Midbrain (tissue), 1 donor: ENCODE measurements at places on chromosomes 1 and 21.

- peak; percentile 63 for DNase-seq
Measured at GRCh38 chr1:65965112-65965996, 172.7 kb downstream of the PDE4B start.

DNA sequence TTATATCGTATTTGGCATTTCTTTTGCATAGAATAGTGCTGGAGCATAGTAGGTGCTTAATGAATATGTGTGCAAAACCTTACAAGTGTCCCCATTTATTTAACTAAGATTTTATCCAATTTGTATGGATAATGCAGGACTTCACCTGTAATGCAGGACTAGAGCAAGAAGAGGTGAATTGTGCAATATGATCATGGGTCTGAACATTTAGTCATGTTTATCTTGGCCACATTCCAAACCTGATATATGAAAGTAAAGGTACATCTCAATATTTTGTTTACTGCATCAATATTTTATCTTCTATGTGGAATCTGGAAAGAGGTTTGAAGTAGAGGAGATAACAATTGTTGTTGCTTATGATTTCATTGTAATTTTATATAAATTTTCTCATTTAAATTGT lies 1626.7 kb upstream of the B3GALT2 start:
- DNase-seq = no peak

DNA sequence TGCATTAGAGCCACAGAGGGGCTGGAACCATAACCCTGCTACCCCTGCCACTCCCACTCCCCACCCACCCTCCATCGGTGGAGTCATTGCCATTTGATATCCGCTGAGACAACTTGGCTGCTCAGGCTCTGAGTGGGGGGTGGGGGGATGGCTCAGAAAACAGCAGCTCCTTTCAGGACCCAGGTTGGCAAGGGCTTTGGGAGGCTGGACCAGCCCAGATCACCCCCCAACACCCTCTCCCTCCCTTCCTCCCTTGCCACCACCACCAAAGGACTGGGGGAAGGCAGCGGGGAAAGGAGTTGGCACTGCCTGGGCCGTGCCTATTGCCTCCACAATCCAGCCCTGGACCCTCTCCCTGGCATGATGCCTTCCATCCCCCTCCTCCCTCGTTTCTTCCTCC lies 1.7 kb downstream of the KCNJ10 start:
- peak; percentile 92 for DNase-seq

- DNase-seq = no peak
Measured at GRCh38 chr1:46289976-46290375, 13.4 kb downstream of the LRRC41 start.

DNA sequence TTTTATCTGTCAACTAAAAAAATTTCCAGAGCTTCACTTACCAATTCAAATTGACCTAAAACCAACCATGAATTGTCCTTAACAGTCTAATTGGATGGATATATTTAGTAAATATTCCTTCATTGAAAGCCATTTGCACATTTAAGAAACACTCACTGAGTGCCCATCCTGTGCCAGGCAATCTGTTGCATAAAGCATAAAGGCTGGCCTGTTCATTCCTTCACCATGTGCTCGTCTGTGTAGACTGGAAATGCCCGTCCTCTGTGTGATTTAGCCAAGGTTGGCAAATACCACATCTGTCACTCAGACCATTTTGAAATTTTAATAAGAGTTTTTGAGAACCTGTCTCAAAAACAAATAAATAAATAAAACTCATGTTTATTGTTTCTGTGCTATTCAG lies 57.1 kb downstream of the ZNF684 start:
- DNase-seq = peak; percentile 4

DNA sequence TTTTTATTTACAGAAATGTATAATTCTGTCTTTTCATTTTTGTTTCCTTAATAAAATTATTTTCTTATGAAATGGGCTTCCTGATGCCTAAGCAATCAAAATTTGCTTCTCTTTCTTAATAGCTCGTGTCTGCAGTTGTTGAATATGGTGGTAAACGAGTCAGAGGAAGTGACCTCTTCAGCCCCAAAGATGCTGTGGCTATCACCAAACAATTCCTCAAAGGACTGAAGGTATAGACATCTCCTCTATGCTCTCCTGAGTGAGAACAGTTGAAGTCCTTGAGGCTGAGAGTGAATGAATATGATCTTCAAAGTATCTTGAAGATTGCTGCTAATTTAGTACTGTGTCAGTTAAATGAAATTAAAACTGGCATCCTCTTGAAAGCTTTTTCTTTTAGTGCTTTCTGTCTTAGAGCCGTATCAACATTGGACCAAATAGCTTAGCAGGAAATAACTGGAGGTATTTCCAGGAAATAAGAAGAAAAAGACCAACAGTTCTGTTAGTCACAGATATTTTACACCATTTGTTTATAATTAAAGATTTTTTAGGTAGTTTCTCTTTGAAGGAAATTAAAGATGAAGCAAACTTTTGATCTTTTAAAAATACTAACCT lies 24.7 kb downstream of the VPS45 start:
- DNase-seq = no peak

- no peak for DNase-seq
Measured at GRCh38 chr21:17900990-17901385, 81.8 kb upstream of the C21orf91 start.
